Activated naive CD8-positive, alpha-beta T cell treated with anti-CD3 and anti-CD28 coated beads, Interleukin-2, amount 50 U/mL, for 16 hours (primary cell): ENCODE measurements at places on chromosomes 5 and 9.

DNA sequence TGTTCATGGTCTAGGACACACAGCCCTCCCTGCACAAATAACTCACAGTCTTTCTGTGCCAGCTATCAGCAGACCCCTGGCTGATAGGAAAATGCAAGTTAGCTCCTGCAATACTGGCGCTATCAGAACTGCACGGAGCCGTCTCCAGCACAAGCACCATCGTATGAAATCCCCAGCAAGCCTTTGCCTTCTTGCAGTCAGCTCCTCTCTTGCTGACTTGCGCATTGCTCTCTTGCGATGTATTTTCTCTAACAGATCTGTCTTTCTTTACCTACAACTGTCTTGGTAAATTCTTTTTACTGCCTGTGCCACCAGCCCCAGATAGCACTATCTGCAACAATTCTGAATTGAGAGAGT is 25.1 kb upstream of the UGCG start:
- no peak for DNase-seq

- DNase-seq = no peak
Observed at GRCh38 chr9:37582548-37583157, 6.5 kb upstream of the FBXO10 start.

DNA sequence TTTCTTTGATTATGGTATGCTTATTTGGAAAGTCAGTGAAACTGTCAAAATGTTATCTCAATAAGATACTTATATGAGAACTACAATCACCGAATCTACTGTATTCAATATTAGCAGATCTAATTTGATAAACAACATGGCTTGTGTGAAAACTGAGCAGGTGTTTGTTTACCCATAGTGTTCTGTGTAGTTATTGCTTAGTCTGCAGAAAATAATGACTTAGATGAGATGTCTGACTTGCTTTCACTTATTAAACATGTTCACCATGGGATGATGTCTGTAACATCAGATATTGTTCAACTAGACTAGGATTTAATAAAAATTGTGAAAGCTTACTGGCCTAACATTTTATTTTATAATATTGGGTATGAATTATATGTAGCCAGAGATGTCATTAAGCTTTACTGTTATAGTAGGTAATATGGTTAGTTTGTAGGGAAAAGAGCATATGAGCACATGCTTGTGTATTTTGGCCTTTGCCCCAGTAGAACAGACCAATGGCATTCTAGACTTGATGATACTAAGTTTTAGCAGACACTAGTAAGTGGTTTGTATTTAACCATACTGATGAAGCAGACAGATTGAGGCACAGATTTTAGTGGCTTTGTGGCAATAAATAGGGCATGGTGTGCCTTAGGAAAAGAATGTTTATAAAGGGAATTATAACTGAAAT is 16.4 kb downstream of the SUB1 start:
- no peak for DNase-seq

- no peak for DNase-seq
Observed at GRCh38 chr5:81067406-81067805, 107.2 kb downstream of the RASGRF2 start.

DNA sequence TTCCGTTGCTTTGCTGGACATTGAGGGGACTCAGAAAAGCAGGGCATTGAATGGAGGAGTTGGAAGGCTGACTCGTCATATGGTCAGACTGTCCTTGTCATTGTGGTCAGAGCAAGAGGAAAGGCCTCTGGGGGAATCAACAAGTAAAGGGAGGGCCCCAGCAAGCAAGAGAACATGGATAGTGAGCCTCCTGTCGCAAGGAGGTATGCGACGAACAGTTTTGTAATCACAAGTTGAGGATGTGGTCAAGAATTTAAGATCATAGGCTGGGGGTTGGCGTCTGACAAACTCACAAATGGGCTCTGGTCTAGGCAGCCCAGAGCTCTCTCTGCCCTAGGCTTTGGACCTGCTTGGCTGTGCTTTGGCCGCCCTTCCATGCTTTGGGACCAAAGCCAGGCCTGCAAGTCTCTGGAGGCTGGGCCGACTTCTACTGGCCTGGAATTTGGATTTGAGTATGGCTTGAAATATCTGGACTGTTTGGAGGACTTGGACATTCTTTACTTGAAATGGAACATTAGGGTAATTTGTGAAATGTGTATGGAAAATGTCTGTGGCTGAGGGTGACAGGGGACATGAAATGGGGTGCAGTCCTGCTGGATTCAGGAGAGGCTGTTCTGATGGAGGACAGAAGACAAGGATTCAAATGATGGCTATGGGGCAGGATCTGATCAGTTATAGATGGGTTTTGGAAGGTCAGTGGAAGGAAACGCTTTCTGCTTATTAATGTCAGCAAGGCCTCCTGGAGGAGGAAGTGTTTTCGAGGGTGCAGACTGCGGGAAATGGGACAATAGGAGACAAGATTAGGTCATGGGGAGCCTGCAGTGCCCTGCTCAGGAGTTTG is 19.2 kb upstream of the NDST1 start:
- no peak for DNase-seq

GRCh38 chr5:11564706-11565105 is 339.5 kb downstream of the CTNND2 start:
- no peak for DNase-seq

DNA sequence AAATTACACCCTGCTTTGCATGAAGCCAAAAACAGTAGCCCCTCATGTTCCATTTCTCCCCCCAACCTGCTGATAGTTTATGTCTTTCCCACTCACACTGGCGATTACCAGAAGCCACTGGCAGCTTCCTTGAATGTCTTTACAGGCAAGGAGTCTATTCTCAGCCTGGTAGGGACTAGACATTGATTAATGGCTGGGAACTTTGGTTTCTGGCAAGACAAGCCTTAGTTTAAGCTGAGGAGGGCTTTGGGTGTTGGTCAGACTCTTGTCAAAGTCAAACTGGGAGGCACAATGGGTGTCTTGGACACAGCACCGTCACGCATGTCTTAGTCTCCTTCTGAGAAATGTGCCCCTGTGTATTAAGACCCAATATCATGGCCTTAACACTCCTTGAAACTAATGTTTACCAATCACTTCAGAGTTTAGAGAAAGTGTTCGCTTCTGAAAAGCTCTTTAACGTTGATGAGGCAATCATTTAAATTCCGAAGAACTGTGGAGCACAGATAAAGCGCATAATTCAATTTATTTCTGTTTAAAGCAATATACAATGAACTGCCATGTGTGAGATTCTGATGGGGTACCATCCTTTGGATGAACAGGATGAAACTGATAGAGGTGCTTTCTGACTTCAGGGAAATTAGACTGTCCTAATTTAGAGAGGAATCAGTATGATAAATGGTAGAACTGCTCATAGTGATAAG is 53.9 kb upstream of the CPEB4 start:
- DNase-seq = no peak

GRCh38 chr5:6774721-6775204 is 61.5 kb downstream of the TENT4A start:
- no peak for DNase-seq

GRCh38 chr5:53366245-53366644 is 114.2 kb upstream of the FST start:
- no peak for DNase-seq
